ENCODE measurements at places on chromosomes 7 and 10. TPM values are rescaled to one million over a fixed set of nuclear protein-coding genes. Genes with fewer than 3 reads are reported as not detected.

Gene TFEC
- total RNA-seq = 0.10 TPM

Gene HHEX
- total RNA-seq = 15.9 TPM

Gene LIMK1
- total RNA-seq = 37.7 TPM

Gene FAM24B
- total RNA-seq = 14.2 TPM

Gene STEAP1B
- total RNA-seq = 0.03 TPM

Gene ZNF12
- total RNA-seq = 10.1 TPM

Gene AKR1C8
- not detected for total RNA-seq

Gene DPP6
- not detected for total RNA-seq

Gene PRDX3
- total RNA-seq = 336 TPM

Gene C10orf53
- total RNA-seq = not detected

Gene DUSP5
- total RNA-seq = 98.6 TPM

Gene ACTR3C
- total RNA-seq = not detected

Gene SSMEM1
- total RNA-seq = not detected

Gene LIPF
- not detected for total RNA-seq

Gene ACBD5
- total RNA-seq = 29.3 TPM

Gene CYP2W1
- not detected for total RNA-seq

Gene NODAL
- total RNA-seq = not detected

Gene ABCC2
- total RNA-seq = 201 TPM

Gene MYPN
- 2.7 TPM for total RNA-seq

Gene OR2A42
- not detected for total RNA-seq

Gene PNLIPRP2
- 0.09 TPM for total RNA-seq

Gene VSTM4
- total RNA-seq = 0.50 TPM

Gene TMEM236
- total RNA-seq = 0.12 TPM

Gene FMC1
- total RNA-seq = 30.8 TPM

Gene INTS1
- 50.1 TPM for total RNA-seq

Gene OR2F2
- not detected for total RNA-seq

Gene GIMAP5
- total RNA-seq = not detected

Gene AZGP1
- not detected for total RNA-seq

Gene DPYSL4
- total RNA-seq = 20.5 TPM

Gene TLL2
- 0.08 TPM for total RNA-seq

Gene ANKRD22
- 0.30 TPM for total RNA-seq

Gene FAM180A
- not detected for total RNA-seq

Gene RADIL
- total RNA-seq = 1.6 TPM

Gene FKBP9
- total RNA-seq = 79.3 TPM

Gene PVRIG
- total RNA-seq = not detected

Gene COL1A2
- total RNA-seq = not detected

Gene AGAP3
- total RNA-seq = 71.6 TPM

Gene MOGAT3
- not detected for total RNA-seq

Gene ADRA2A
- total RNA-seq = 0.07 TPM

Gene BAIAP2L1
- 56.0 TPM for total RNA-seq

Gene KLF14
- not detected for total RNA-seq

Gene HMX2
- 0.10 TPM for total RNA-seq

Gene PRTFDC1
- total RNA-seq = 16.0 TPM

Gene MYO3A
- not detected for total RNA-seq

Gene HGF
- not detected for total RNA-seq

Gene EVX1
- 0.07 TPM for total RNA-seq

Gene CCL26
- 14.5 TPM for total RNA-seq

Gene TBXAS1
- 11.0 TPM for total RNA-seq

Gene KAZALD1
- 2.8 TPM for total RNA-seq

Gene HOXA1
- 4.0 TPM for total RNA-seq

Gene TTYH3
- 46.2 TPM for total RNA-seq

Gene ITIH5
- 0.08 TPM for total RNA-seq

Gene FEZF1
- not detected for total RNA-seq
